ENCODE measurements at places on chromosomes 12 and 14.
A peak's percentile ranks its signal among the peaks of the same experiment; 100 is the strongest.

- DNase-seq, result no peak
Observed at GRCh38 chr12:66062290-66062625, 68.3 kb downstream of the LLPH start.

GRCh38 chr14:101590616-101591015 lies 29.3 kb downstream of the DIO3 start:
- DNase-seq, result no peak

DNA sequence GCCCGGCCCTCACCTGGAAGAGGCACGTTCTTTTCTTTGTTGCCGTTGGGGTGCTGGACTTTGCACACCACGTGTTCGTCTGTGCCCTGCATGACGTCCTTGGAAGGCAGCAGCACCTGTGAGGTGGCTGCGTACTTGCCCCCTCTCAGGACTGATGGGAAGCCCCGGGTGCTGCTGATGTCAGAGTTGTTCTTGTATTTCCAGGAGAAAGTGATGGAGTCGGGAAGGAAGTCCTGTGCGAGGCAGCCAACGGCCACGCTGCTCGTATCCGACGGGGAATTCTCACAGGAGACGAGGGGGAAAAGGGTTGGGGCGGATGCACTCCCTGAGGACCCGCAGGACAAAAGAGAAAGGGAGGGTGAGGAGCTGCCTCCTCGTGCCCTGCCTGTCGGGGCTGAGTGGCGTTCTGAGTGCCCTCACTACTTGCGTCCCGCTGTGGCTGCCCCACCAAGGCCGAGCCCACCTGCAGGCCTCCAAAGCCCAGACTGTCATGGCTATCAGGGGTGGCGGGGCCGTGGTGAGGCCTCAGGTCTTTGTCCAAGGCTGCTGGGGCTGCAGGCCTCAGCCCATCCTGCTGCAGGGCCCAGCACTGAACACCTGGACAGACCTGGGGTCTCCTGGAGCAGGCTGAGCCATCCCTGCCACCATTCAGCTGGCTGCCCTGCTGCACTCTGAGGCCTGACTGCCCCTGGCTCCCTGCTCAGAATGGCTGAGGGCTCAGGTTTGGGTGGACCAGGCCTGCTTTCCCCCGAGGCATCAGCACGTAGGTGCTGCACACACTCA lies 329.7 kb downstream of the TMEM121 start:
- no peak for DNase-seq

DNA sequence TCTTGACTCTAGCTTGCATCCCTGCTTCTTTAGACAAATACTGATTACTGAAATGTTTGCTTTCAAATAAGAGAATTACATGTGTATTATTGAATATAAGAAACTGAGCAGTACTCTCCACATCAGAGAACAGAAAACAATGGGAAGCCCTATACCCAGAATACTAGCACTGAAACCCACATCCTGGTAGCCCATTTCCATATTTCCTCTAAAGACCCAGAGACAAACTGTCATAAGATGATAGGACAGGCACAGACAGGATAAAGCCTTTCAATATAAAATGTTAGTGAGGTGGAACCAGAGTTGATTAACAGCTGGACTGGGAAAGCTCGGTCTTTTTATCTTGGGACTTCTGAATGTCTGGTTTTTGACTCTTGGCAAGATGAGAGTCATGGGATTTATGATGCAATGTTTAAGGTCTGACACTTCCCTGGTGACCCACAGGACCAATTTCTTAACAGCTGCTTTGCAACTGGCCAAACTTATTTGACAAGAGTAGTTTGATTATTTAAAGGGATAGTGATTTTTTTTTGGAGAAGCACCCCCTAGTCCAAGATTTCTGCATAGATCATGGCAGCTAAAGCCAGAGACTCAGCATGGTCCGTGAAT lies 166.9 kb upstream of the ATXN7L3B start:
- no peak for DNase-seq

DNA sequence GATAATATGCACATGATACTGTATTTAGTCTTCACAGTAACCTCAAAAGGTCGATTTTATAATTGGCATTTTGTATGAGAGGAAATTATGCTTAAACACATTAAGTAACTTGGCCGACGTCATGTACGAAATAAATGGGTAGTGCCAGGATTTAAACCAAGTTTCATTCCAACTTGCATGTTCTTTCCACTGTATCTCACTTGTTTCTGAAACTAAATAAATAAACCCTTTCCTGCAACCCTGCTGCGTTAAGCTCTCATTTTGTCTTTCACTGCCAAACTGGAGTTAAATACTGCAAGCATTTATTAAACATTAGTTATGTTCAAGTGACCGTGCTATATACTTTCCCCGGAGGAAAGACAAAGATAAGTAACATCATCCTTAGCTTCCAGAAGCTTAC lies 293.9 kb upstream of the PRKD1 start:
- DNase-seq, result peak; percentile 61
